ENCODE measurements at places on chromosomes 12 and 14.

GRCh38 chr14:32078858-32079216 lies 1.7 kb downstream of the ARHGAP5 start:
- DNase-seq, result no peak
- H3K4me3 ChIP-seq, result peak overlapping the region; percentile 98
- H3K27me3 ChIP-seq, result no peaks in the 10 kb centered on the region
- peak overlapping the region; percentile 96 for H3K27ac ChIP-seq
- no peaks in the 10 kb centered on the region for H3K36me3 ChIP-seq

DNA sequence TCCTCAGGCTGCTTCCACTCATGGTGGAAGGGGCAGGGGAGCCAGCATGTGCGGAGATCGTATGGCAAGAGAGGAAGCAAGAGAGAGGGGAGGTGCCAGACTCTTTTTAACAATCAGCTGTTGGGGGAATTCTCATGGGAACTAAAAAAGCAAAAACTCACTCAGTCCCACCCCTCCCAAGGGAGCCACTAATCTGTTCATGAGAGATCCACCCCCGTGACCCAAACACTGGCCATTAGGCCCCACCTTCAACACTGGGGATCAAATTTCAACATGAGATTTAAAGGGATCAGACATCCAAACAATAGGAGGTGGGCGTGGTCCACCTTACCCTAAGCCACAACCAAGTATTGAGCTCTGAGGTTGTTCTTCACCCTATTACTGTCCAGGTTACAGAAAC lies 375.1 kb downstream of the GRIN2B start:
- no peak for DNase-seq
- no peaks in the 10 kb centered on the region for H3K4me1 ChIP-seq

DNA sequence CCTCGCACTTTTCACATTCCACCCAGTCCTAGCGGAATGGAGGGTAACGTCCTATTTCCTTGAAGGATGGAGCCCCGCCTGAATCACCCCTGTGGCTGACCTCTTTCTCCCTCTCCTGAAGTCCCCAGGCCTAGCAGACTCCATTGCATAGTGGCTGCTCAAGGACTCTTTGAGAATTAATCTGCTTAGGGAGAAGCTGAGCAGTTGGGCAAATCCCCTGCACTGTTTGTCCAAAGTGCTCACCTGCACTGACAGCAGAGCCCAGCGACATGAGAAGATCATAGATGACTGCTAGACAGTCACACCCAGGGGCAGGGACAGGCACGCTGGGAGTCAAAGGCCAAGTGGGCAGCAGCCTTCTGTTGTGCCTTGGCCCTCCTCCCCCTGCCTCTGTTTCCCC lies 37.7 kb upstream of the DICER1 start:
- H3K27me3 ChIP-seq, result no peaks in the 10 kb centered on the region
- H3K4me3 ChIP-seq, result no peak overlapping the region
- DNase-seq, result no peak
- H3K4me1 ChIP-seq, result no peaks in the 10 kb centered on the region
- H3K36me3 ChIP-seq, result no peaks in the 10 kb centered on the region
- no peak overlapping the region for H3K27ac ChIP-seq

DNA sequence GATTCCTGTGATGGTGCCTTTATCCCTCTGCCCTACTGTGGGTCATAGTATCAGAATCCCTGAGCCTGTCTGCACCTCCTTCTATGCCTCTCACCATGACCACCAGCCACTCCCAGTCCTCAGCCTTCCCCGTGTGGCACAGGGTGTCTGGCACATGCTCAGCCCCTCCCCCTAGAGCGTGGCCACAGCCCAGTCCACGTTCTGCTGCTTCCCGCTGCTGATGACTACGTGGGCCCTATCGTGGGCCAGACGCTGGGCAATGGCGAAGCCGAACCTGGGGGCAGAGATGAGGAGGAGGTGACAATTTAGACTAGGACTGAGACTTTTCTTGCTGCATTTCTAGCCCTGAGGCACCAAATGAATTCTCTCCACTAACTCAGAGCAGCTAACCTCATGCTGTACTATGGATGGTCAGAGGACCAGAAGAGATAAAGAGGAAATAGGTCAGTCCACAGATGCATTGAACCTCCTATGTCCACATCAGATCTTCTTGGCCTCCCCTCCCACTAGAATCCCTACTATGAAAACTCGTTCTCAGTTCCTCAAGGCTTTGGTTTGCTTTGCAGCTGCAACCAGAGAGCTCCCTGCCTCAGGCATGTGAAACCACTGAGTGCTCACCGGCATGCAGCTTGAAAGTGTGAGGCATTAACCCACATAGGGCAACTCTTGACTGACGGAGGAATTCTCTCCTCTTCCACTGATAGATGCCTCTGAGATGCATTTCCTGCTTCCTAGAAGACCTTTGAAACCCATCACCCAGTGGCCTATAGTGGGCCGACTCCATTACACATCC lies 126.3 kb upstream of the DHRS4 start:
- no peak overlapping the region for H3K4me3 ChIP-seq
- H3K36me3 ChIP-seq, result no peaks in the 10 kb centered on the region
- H3K27ac ChIP-seq, result no peak overlapping the region
- peaks cover 3% of the 10 kb centered on the region for H3K27me3 ChIP-seq
- no peak for DNase-seq

DNA sequence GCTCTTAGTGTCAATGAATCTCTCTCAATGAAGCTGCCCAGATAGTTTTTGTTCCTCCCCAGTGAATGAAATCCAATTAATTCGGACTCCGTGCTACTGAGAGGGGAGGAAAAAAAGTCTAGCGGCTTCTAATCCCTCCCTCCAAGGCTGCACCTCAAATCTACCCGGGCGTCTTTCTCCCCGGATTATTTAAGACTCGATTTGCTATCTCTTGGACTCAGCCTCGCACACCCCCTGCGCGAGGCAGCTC lies 134 bp downstream of the DUSP6 start:
- H3K27me3 ChIP-seq, result peaks cover 9% of the 10 kb centered on the region
- peak overlapping the region; percentile 95 for H3K4me3 ChIP-seq
- H3K27ac ChIP-seq, result peak overlapping the region; percentile 97
- no peak for DNase-seq
- H3K36me3 ChIP-seq, result peaks cover 30% of the 10 kb centered on the region

- H3K27ac ChIP-seq, result peak overlapping the region; percentile 31
- H3K27me3 ChIP-seq, result no peaks in the 10 kb centered on the region
- H3K4me1 ChIP-seq, result peaks cover 64% of the 10 kb centered on the region
- peaks cover 30% of the 10 kb centered on the region for H3K36me3 ChIP-seq
Measured at GRCh38 chr12:67666605-67667004, 18.1 kb downstream of the DYRK2 start.

GRCh38 chr14:52003324-52003723 lies 14.0 kb downstream of the RTRAF start:
- no peak overlapping the region for H3K27ac ChIP-seq
- H3K27me3 ChIP-seq, result no peaks in the 10 kb centered on the region
- peaks cover 67% of the 10 kb centered on the region for H3K36me3 ChIP-seq
- DNase-seq, result no peak
- no peak overlapping the region for H3K4me3 ChIP-seq

Data from activated naive CD8-positive, alpha-beta T cell treated with anti-CD3 and anti-CD28 coated beads, Interleukin-2, amount 50 U/mL, for 24 hours (primary cell).